ENCODE measurements at places on chromosomes 4 and X. TPM values are rescaled to one million over a fixed set of nuclear protein-coding genes. Genes with fewer than 3 reads are reported as not detected.

Gene SMARCA1
- polyA plus RNA-seq: 106 TPM

DNA sequence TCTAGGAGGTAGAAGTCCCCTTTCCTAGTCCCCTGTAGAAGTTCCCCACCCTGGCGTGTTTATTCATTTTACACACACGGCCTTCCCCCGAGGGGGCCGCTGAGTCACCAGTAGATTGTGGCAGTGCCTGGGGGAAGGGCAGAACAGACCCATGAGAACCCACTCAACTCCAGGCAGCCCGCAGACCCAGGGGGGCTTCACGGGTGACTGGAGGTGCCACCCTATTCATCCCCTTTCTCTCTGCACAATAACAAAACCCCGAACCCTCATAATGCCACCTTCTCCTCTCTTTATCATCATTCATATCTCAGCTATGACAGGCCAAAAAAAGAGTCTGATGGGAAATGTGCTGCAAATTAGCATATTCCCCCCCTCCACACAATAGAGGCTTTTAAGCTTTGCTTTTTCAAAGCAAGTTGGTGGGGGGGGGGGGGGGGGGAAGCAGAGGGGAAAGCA lies 20.4 kb upstream of the GPM6B start:
- no peak for DNase-seq

- peak; percentile 17 for DNase-seq
Measured at GRCh38 chr4:32519060-32519459, 1798.9 kb downstream of the PCDH7 start.

Gene HSFX3
- 0.31 TPM for polyA plus RNA-seq

GRCh38 chr4:130403221-130403620 lies 1307.3 kb downstream of the C4orf33 start:
- no peak for DNase-seq

Gene MSANTD1
- polyA plus RNA-seq: 1.1 TPM

Measured in renal pelvis (tissue), 12 donors.